ENCODE measurements at places on chromosomes 1 and 21. TPM values are rescaled to one million over a fixed set of nuclear protein-coding genes. Genes with fewer than 3 reads are reported as not detected.

The VAV3 gene
- 33.7 TPM for polyA plus RNA-seq

The LGR6 gene
- 4.0 TPM for polyA plus RNA-seq

The TACSTD2 gene
- not detected for polyA plus RNA-seq

The TTC22 gene
- polyA plus RNA-seq: not detected

The NCF2 gene
- polyA plus RNA-seq: not detected

The GSTM5 gene
- 13.3 TPM for polyA plus RNA-seq

Measured in Purkinje cell (primary cell).